T-helper 1 cell (primary cell): ENCODE measurements at places on chromosomes 7 and 10.

GRCh38 chr7:25994433-25994994 is 157.5 kb upstream of the NFE2L3 start:
- DNase-seq, result no peak

- DNase-seq, result no peak
These were observed 800 bp downstream of the MINDY3 start for GRCh38 chr10:15859509-15859905.

- DNase-seq, result no peak
These were observed 18.6 kb downstream of the MINDY3 start for GRCh38 chr10:15841696-15842095.

DNA sequence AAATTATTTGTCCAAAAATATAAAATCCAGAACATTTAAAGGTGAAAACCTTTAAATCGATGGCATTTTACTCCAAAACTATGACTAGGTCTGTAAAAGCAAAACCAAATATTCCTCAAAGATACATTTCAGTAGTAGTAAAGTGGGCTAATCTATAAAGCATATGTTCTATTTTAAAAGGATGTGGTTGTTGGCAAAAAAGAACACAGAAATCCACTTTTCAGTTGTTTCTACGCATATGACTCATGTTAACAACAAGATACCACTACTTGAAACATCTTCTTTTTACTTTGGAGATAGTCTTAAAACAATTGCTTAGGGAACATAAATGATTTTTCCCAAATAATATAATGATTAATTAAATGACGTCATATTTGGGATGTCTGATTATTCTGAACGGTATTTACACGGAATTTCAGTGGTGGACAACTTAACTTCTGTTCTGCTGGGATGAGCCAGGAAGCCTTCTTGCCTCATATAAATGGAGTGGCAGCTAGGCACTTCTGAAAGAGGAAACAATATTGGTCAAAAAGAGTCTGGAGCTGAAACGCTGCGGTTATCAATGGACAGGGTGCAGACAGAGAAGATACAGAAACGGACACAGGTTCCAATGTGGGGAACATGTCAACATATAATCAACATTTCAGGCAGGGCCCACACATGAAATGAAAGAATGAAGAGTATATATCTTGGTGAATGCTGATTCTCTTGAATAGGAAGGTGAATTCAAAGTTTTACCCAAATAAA is 78.5 kb downstream of the ETV1 start:
- DNase-seq, result no peak

GRCh38 chr10:131019696-131020095 is 291.8 kb downstream of the TCERG1L start:
- DNase-seq, result no peak

- DNase-seq, result no peak
These were observed 750.1 kb upstream of the SORCS1 start for GRCh38 chr10:107914450-107915214.

DNA sequence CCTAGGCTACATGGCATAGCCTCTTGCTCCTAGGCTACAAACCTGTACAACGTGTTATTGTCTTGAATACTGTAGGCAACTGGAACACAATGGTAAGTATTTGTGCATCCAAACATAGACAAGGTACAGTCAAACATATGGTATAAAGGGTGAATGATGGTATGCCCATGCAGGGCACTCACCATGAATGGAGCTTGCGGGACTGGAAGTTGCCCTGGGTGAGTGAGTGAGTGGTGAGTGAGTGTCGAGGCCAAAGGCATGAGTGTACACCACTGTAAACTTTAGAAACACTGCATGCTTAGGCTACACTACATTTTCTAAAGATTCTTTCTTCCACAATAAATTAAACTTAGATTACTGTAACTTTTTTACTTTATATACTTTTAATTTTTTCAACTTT is 165.7 kb downstream of the PARD3 start:
- DNase-seq, result no peak

- DNase-seq, result no peak
These were observed 630 bp upstream of the LIPA start for GRCh38 chr10:89252225-89252585.

- no peak for DNase-seq
These were observed 2.2 kb downstream of the GTF2IRD1 start for GRCh38 chr7:74455928-74456327.

GRCh38 chr7:147153571-147153970 is 1037.0 kb downstream of the CNTNAP2 start:
- DNase-seq, result no peak

DNA sequence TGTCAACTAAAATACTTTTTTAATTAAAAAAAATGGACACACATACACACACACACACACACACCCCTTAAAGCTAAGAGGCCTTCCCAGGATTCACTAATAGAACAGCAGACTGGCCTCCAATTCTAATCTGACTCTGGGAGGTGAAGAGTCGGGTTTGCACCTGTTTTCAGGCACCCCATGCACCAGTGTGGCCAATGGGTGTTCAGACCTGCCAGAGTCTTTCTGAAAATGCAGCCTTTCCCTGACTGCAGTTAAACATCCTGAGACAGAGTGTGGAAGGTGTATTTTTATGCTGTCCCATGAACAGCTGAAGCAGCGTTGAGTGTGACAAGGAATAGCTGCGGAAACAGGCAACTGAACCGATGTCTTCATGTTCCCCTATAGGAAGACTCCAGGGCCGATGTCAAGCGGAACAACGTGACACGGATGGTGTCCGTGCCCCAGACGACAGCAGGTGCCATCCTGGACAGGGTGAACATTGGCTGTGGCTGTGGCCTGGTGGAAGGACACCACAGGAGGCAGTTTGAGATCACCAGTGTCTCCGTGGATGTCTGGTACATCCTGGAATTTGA is 74.6 kb upstream of the LYZL2 start:
- DNase-seq, result no peak

- DNase-seq, result no peak
These were observed 83.0 kb upstream of the DNAJB6 start for GRCh38 chr7:157253850-157254249.

GRCh38 chr10:117980216-117980615 is 66.5 kb downstream of the RAB11FIP2 start:
- DNase-seq, result no peak

GRCh38 chr10:22365233-22365632 is 19.9 kb downstream of the SPAG6 start:
- DNase-seq, result no peak

- no peak for DNase-seq
These were observed 95.7 kb downstream of the DNAJB6 start for GRCh38 chr7:157432541-157432956.

DNA sequence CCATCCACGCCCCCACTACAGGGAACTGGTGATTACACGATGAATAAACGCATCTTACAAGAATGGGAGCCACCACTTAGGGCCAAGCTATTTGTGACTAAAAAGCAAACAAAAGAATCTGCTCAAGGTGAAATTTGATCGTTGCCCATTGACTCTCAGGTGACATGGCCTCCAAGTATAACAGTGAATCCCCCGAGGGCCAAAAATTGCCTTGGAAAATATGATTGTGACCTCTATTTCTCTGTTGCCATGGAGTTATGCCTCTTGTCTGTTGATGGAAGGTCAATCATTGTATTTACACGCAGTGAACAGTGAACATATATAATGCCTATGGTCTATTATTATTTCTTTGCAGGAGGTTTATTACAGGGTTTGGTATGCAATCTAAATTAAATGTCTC is 282.3 kb downstream of the KLF6 start:
- no peak for DNase-seq

DNA sequence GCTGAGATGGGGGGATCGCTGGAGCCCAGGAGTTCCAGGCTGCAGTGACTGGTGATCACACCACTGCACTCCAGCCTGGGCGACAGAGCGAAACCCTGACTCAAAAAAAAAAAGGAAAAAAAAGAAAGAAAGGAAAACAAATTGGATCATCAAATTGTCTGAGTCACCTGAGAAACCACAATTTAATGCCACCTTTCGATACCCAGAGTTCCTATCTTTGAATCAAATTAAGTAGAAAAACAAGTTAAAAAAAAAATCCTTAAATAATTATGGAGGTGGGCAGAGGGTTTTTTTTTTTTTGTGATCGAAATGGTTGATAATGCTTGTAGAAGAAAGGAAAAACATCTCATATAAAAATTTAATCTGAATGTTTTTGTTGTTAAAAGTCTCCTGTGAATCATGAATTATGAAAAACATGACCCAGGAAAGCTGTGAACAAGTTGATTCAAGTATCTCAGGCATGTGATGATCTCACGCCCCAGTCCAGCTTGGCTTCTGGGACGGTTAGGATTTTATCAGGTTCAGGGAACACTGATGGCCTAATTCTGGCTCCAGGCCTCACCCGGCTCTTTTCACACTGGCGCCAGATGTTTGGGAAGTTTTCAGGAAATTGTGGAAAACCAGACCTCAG is 25.3 kb upstream of the CUX1 start:
- DNase-seq, result no peak

- no peak for DNase-seq
These were observed 20.7 kb downstream of the ANTXRL start for GRCh38 chr10:46307281-46308112.

- DNase-seq, result no peak
These were observed 5.6 kb upstream of the GIMAP8 start for GRCh38 chr7:150444674-150445365.

DNA sequence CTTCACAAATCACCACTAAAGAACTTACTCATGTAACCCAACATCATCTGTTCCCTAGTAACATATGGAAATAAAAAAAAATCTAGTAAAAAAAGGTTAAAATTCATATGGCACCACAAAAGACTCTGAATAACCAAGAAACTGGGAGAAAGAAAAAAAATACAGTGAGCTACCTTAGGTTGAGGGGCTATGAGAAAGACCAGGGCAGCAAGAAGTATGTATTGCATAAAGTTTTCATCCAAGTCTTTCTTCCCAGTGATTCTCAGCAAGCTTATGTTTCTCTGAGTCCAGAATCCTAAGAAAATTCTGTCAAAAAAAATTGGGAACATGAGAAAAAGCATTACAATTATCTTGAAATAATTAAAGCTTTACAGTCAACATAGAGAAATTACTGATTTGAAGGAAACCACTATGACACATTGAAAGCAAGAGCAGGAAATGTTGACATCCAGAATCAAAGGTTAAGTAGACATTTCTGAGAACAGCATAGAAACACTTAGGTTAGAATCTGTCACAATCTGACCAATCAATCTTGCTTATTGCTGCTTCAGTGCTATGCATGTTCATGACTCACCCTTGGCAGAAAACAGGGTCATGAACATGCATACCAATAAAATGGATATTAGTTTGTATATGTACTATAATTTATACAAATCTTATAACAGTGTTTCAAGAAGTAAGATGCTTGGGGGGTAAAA is 494.0 kb upstream of the POT1 start:
- peak; percentile 60 for DNase-seq

GRCh38 chr7:41956705-41957104 is 253.8 kb upstream of the INHBA start:
- no peak for DNase-seq

DNA sequence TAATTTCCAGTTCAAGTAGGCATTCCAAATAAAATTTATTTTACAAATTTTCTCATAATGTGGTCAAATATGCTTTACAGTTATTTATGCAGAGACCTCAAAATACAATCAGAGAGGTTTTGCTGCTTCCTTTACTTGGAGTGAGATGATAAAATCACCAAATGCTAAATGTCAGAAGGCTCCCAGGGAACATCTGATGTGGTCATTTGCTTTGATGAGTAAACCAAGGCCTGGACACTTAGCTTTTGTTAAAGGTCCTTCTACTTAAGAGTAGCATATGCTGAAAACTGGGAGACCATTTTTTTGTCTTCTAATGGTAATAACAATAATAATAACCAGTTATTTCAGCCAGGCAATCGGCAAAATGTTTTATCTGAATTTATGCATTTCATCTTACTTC is 60.6 kb upstream of the AKR1E2 start:
- no peak for DNase-seq

GRCh38 chr7:127437837-127438236 is 45.3 kb upstream of the ZNF800 start:
- DNase-seq, result no peak

DNA sequence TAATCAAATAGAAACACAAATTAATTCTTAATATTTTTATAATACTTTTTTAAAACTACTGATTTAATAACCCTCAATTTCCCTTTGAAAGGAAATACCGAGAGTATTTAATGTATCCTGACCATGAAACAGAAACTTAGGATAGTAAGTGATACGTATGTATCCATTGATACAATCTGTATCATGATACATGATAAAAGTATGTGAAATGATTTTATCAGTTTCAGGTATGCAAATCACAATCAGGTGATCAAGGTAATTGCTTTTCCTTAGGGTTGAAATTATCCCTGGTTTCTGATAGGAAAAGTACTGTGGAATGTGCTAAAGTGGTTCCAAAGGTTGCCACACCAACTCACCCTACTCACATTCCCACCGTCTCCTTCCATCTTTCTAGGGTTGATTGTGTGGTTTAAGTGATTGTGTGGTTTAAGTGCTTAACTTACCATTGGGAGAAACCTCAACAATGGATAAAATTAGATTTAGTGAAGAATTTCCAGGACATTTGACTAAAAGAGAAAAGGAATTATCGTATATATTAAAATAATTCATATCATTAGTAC is 138.3 kb downstream of the LRRN3 start:
- DNase-seq, result no peak

GRCh38 chr10:112379635-112380296 is 5.8 kb downstream of the ACSL5 start:
- no peak for DNase-seq

DNA sequence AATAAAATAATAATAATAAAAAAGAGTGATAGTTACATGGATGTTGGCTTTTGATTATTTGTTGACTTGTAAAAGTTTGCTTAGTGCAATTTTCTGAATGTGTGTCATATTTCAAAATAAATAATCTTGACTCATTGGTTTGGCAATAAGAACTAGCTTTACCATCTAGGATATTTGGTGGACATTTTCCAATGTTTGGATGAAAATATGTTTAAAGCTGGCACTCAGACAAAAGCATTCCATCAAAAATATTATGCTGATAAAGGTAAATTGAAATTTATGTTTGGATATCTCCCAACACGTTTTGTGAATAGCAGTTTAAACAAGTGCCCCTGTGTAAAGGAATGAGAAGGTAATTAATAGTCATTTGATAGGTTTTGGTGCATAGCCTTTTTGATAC is 62.5 kb upstream of the KCNMA1 start:
- DNase-seq, result no peak

- DNase-seq, result no peak
These were observed 49.9 kb downstream of the PITRM1 start for GRCh38 chr10:3122486-3123205.

- DNase-seq, result no peak
These were observed 745.1 kb upstream of the LRRTM3 start for GRCh38 chr10:66180581-66181318.

DNA sequence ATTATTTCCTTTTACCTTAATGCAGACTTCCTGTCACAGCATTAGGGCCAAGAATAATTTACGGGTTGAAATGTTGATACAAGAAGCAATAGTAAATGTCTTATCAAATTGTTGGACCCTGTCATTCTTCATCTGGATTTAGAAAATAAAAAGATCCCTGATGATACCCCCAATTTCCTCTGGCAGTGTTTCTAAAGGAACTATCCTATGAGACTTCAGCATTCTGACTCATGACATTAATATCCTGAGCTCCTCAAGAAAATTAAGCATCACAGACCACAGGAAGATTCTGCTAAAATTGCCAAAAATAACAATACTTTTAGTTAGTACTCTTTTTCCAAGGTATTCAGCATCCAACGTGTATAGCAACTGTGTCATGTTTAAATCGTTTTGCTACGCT is 490.5 kb upstream of the ANKRD30A start:
- no peak for DNase-seq
